ENCODE measurements at places on chromosomes 6 and 20. TPM values are rescaled to one million over a fixed set of nuclear protein-coding genes. Genes with fewer than 3 reads are reported as not detected.

Gene MAFB
- 3.5 TPM for total RNA-seq

Gene MUCL3
- not detected for total RNA-seq

Gene MCM9
- total RNA-seq: 17.9 TPM

Gene TAF4
- total RNA-seq: 5.9 TPM

Gene CRISP2
- not detected for total RNA-seq

Gene TMEM244
- total RNA-seq: not detected

Gene PRKN
- 1.6 TPM for total RNA-seq

Gene TTLL9
- total RNA-seq: not detected

Gene STMN3
- total RNA-seq: 41.1 TPM

Gene GJA10
- total RNA-seq: not detected

Gene SYNGAP1
- total RNA-seq: 3.3 TPM

Gene SPATA25
- 0.25 TPM for total RNA-seq

Gene SLC22A3
- total RNA-seq: 5.8 TPM

DNA sequence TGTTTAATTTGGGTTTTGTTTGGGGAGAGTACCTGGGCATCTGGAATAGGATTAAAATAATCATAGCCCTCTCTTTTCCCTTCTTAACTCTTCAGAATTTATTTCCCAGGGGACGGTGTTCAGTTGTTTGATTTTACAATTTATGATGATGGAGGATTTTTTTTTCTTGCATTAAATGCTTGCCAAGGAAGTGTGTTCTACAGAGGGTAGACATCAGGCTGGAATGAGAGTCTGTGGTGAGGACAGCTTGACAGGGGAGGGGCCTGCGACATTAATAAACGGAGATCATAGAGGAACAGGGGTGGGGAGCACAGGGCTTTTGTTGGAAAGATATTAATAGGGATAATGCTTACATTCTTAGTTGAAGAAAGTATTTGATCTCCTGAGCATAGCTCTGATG is 297.5 kb downstream of the CLIC5 start:
- no peak for DNase-seq

- no peak for DNase-seq
Observed at GRCh38 chr6:36714511-36714910, 16.9 kb downstream of the RAB44 start.

- DNase-seq: no peak
Observed at GRCh38 chr6:18147616-18148015, 7.3 kb downstream of the TPMT start.

- no peak for DNase-seq
Observed at GRCh38 chr6:137006056-137006455, 38.7 kb downstream of the IL20RA start.

- DNase-seq: no peak
Observed at GRCh38 chr6:111555036-111555435, 50.6 kb downstream of the TRAF3IP2 start.

DNA sequence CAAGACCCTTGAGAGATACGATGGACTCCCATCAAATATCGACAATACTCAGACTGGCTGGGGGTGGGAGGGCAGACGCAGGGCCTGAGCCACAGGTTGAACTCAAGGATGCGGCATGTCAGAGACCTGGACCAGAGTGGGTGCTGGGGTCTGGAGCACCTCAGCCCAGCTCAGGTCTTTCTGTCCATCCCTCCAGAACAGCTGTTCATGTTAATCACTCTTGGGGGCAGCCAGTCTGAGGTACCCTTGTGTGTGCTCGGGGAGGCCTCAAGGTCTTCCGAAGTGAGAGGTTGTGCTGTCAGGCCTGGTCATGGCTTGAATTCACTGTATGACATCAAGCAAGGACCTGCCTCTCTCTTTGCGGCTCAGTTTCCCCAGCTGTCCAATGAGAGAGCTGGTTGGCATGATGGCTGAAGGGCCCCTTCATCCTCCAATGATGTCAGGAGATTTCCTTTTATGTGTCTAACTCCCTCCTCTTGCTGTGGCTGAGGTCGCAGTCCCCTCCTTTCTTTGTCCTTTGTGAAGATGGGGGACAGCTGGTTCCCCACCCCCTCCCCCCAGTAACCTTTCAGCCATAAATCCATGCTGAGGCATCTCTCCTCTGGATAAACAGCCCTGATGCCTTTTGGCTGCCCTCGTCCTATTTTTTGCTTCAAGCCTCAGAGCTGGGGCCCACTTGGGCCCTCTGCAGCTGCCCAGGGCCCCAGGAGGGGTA is 15.3 kb downstream of the MYH7B start:
- no peak for DNase-seq

DNA sequence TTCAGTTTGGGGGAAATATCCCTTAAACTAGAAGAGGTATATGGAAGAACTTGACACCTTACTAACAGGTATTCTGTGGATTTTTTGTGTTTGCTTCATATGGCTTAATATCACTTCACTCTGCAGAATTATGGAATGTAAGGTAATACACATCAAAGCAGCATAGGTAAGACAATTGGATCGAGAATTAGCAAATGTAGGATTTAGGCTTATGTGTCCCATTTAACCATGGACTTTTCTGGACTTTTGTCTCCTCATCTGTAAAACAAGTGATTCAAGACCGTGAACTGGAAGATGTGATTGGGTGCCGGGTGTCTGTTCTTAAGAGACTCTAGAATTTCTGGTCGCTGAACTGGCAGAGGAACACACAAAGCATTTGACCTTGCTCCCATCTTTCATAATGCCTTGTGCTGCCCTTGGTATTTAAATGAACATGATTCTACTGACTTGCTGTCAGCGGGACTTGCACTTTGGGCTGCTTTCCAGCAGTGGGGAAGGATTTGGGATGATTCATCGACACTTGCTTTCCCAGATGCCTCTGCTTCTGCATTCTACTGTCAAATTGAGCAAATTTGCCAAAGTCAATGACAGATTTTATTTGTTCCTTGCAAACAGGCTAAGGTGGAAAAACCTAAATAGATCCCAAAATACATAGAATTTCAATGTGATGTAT is 199.8 kb downstream of the PLCB1 start:
- DNase-seq: no peak

- DNase-seq: no peak
Observed at GRCh38 chr20:62368392-62368975, 1.4 kb upstream of the LAMA5 start.

DNA sequence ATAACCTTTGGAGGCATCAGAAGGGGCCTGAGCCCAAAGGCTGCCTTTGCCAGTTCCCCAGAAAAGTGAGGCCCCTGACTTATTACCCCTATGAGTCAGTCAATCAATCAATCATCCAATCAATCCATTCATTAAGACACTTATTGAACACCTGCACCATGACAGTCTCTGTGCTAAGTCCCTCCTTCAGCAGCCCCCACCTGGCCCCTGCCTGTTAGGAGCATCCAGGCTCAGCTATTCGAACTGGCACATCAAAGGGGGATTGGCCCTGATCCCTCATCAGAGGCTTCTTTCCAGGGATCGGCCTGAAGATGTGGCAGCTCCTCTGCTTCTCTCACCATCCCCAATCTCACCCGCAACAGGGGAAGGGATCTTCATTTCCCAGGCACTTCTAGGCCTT is 27.7 kb upstream of the VEGFA start:
- no peak for DNase-seq

DNA sequence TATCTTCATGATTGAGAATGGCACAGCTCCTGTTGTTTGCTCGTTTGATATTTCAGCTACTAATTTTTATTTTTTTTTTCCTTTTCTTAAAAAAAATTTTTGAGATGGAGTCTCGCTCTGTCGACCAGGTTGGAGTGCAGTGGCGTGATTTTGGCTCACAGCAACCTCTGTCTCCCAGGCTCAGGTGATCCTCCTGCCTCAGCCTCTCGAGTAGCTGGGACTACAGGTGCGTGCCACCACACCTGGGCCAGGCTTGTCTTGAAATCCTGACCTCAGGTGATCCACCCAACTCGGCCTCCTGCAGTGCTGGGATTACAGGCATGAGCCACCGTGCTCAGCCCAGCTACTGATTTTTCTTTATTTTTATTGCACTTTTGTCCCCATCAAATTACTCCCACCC is 150.2 kb upstream of the SIM1 start:
- DNase-seq: no peak

DNA sequence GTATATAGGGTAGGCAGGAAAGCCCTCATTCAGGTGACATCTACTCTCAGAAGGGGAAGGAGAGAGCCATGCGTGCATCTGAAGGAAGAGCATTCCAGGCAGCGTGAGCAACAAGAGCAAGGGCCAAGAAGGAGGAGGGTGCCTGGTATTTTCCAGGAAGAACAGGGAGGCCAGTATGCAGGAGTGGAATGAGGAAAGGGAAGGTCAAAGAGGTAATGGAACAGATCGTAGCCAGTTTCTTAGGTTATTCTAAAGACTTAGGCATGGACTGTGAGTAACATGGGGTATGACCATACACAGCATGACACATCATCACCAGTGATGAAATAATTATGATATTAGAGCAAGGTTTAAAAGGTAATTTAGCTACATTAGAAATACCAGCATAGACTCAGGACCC is 24.1 kb downstream of the ALDH8A1 start:
- DNase-seq: no peak

GRCh38 chr6:43807228-43808061 is 37.4 kb downstream of the VEGFA start:
- no peak for DNase-seq

DNA sequence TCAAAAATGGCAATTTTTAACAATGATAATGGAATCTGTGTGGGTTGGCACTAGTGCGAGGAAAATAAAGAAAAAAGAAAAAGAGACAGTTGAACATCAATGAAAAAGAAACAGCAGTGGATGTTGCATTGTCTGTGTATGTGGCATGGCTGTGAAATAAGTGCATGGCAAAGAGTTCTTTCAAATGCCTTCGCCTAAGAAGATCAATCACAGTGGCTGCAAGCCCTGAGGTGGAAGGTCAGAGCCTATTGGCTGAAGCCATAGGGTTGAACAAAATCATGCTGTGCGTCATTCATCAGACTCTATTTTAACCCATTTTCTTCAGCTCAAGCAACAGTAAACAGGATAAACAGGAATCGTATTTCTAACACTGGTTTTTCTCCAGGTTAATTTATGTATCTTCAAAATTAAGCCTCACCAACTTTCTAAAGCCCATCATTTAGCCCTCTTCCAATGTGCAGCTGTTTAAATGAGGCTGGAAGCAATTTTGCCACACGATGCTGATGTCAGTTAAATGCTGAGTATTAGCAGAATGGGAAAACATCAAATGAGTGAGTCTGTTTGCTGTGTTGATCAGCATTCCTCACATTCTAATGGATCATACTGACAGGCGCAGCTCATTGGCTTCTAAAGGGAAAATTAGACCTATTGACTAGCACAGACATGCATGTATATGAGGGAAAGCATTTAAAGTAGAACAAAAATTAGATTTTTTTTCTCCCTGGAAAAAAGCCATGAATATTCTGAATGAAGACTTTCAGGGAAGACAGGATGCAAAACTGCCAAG is 955.9 kb upstream of the EYS start:
- DNase-seq: no peak

DNA sequence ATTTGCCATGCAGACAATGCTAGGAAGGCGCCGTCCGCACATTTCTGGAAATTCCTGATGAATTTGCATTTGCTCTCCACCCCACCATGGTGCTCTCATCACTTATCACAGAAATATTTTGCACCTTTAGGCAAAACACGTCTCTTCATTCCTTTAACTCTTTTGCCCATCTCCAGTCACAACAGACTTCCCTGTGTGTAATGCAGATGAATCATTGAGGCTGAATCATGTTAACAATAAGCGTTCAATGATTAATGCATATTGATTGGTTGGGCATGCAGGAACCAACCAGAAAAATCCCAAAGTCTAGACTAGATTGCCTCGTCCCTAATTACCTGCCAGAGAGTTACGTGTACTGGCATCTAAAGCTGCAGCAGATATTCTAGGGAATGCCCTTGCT is 80.0 kb upstream of the ATXN1 start:
- no peak for DNase-seq

DNA sequence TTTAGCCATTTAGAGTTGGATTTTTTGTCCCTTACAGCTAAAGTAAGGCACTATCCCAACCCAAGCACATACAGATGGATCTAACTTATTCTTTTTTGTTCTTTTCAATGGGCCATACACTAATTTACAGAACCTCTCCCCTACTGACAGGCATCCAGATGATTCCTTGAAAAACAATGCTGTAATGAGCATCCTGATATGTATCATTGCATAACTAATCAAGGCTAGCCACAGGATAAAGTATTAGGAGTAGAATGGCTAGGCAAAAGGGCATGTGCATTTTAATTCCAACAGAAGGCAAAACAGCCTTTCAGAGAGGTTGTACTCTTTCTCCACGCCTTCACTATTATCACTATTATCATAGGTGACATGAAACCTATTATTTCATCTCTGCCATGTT is 54.1 kb downstream of the ELOVL5 start:
- no peak for DNase-seq

DNA sequence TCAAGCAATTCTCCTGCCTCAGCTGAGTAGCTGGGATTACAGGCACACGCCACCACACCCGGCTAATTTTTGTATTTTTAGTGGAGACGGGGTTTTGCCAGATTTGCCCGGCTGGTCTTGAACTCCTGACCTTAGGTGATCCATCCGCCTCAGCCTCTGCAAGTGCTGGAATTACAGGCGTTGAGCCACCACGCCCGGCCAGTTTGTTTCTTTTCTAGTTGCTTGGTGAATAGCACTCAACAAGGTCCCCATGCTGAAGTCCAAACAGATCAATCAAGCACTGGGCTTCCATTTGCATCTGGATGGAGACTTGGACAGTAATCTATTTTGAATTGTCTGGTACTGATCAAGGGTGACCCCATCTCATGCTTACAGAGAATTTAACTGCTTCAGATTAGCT is 108.9 kb upstream of the FOXO3 start:
- no peak for DNase-seq

DNA sequence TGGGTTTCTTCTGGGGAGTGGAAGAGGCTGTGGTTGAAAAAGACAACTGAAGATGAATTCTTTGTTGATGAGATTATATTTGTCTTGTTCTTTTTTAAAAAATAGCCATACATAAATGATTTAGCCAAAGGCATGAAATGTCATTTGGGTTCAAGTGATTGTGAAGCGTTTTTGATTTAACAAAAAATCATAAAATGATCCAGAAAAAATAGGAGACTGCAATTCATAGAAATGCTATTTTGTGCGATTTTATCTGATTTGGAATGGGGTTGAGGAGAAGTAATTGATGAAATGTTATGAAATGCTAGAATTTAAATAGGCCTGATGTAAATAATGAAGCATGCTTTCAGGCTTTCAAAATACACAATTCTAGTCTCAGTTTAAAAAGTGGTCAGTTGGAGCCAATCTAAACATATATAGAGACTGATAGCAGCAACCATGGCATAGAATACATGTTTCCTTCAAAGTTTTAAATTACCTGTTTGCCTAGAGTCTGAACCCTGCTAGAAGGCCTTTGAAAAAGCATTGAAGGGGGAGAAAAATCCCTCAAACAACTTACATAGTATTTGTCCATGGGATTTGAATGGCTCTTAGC is 21.8 kb downstream of the PFDN4 start:
- no peak for DNase-seq

GRCh38 chr6:100627911-100628758 is 163.4 kb upstream of the SIM1 start:
- no peak for DNase-seq

DNA sequence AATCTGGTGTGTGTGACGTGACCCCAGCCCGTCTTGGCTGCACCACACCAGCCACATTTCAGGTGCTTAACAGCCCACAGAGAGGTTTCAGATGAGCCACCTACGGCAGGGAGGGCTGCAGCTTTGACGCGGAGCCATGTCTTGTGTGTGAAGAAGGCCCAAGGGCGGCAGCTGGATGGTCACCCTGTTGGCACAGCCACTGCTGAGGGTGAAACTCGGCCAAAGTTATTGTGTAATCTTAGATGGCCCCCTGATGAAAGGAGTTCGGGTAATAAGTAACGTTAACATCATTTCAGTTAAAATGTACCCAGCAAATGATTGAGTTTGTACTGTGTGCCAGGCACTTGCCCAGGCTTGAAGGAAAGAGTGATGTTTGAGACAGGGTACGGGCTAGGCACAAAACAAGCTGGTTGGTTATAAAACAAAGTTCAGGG is 97.2 kb downstream of the SSR1 start:
- no peak for DNase-seq
